IPS-NIHi11 (cell line): ENCODE measurements at places on chromosomes 11 and 22.

DNA sequence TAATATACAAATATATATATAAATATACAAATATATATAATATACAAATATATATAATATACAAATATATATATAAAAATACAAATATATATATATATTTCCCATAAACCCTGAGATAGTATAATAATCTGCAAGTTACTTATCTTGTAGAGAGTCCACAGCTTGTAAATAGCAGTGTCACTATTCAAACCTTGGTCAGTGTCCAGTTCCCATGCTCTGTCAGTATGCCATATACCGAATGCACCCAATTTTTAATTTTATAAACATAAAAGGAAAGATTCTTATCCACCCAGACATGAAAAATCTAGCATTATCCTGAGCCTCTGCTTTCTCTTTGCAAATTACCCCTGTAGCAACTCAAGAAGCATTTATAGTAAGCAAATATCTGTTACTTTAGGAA is 21.6 kb upstream of the CTSC start:
- no peak for DNase-seq

DNA sequence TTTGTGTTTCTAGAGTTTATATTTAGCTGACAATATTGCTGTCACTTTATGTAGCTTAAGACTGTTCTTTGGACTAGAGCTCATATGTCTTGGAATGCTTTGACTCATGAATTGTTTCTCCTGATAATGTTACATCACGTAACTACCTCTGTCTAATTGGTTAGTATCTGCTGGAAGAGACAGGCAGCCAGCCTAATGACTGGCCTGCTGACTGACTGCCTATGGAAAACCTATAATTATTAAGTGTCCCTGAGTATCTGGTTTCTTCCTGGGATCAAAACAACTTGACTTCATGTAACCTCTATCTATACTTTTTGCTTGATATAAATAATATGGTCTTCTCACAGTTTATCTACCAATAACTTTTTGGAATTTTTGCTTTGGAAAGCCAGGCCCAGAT is 9.4 kb downstream of the SOX6 start:
- DNase-seq: no peak

DNA sequence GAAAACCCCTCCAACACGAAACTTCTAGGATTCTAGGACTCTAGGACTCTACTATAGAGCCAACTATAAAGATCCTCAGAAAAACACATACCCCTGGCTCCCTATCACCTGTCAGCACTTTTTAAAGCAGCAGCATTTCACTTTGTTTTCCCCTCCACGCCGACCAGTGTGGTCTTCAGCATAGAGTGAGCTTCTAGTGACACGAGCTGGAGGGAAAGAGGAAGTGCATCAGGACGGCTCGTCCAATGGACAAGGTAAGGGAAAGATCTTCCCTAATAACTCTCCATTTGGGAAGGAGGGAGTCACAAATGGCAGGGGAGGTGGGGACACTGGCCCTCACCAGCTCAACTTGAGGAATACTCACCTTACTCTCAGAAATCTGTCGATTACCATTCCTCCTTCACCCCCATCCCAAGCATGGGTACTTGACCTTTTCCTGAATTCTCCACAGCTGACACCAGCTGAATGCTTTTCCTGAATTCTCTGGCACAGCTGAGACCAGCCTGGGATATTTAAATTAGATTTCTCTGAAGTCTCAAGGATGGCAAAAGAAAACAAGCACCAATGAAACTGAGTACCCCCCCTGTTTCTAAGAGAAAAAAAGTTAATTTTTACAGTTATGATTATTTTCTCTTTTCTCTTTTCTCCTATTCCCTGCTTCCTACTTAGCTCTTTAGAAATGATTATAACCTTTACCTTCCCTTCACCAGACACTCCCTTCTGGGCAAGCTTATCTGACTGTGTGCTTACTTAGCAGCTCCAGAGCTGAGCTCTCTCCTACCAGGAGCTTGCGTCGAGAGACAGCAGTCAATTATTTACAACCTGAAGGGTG is 33.3 kb upstream of the NNMT start:
- peak; percentile 67 for DNase-seq

DNA sequence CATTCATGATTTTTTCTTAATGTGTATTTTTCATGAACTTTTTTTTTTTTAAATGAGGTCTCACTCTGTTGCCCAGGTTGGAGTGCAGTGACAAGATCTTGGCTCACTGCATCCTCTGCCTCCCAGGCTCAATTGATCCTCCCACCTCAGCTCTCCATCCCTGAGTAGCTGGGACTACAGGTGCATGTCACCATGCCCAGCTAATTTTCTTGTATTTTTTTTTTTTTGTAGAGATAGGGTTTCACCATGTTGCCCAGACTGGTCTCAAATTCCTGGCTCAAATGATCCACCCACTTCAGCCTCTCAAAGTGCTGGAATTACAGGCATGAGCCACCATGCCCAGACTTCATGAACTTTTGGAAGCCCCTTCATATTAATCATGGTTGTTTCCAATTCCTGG is 49.7 kb downstream of the ADAMTS15 start:
- no peak for DNase-seq

DNA sequence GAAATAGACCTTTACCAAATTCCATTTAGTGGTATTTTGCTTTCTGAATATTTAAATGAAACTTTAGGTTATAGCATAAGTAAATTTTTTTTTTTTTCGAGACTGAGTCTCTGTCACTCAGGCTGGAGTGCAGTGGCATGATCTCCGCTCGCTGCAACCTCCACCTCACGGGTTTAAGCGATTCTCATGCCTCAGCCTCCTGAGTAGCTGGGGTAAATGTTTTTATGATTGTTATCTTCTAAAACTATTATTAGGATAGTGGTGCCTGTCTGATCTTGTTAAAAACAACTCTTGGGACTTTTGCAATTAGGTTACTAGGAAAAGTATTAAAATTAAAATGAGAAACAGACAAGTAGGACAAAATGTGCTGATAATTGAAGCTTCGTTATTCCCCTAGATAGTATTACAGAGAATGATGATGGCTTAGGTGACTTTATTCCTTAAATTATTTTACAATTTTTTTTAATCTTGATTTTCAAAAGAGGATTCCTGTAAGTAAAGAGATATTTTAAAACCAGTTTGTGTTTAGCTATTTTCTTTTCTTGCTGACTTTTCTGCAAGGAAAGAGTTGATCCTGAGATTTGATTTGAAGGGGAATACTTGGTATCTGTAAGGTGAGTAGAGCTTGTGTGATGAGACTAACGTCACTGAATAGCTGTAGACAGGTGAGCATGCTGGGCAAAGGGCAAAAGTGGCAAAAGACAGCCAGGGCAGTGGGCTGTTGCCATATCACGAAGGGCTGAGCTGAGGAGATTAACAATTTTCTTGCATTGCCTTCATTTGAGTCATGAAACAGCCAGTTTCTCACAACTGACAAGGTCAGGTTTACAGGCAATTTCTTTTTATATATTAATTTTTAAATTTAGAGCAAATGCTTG is 20.8 kb downstream of the CRKL start:
- DNase-seq: no peak

DNA sequence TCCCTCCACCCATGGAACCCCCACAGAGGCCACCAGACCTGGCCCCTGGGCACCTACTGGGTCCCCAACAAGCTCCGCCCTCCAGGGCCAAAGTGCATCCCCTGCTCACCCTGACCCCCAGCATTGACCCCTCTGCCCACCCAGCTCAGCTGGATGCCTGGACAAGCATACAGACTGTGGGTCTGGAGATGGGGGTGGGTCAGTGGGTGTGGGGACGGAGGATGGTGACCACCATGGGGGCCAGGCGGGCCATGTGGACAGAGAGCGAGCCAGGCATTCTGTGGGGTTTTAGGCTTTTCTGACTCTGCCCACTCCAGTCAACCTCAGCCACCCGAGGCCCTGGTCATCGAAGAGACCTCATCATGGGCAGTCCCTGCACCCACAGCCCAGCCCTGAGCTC is 183.7 kb downstream of the BRD1 start:
- no peak for DNase-seq

DNA sequence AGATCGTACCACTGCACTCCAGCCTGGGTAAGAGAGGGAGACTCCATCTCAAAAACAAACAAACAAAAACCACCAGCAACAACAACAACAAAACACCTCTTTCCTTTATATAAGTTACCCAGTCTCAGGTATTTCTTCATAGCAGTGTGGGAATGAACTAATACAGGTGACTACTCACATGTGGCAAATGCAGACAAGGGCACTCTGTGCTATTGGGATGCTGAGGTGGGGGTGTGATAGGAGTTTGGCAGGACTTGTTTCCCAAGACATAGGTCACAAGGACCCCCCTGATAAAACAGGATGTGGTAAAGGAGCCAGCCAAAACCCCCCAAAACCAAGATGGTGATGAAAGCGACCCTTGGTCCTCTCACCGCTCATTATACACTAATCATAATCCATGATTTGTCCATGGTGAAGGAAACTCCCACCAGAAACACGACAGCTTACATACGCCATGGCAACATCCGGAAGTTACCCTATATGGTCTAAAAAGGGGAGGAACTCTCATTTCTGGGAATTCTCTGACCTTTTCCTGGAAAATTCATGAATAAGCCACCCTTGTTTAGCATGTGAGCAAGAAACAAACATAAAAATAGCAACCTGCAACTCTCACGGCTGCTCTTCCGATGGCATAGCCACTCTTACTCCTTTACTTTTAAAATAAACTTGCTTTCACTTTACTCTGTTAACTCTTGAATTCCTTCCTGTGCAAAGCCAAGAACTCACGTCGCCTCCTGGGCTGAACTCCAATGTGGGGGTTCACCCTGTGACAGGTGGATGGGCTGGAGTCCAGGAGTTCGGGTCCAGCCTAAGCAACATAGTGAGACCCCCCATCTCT is 18.8 kb upstream of the INCENP start:
- no peak for DNase-seq

DNA sequence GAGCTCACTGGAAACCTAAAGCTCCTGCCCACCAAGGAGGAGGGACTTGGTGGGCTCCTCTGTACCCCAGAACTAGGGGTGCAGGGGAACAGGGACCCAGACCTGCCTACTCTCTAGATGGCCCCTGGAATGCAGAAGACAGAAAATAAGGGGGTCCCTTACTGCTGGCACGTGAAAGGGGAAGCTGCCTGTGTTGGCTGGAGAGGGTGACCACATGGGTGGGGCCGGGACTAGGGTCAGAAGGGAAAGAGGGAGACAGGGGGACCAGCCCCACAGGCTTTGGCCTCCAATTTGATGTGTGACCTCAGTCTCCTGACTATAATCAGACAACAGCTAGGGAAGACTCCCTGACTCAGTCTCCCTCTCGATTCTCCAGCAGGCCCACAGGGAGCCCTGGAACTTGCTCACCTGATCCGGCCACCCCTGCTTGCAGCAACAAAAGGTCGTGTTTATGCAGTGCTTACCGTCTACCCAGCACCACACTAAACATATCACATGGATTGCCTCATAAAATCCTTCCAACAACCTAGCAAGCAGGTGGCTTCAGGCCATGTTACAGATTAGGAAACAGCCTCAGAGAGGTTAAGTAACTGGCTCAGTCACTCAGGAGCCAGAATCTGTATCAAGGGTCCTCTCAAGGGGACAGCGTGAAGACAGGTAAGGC is 10.2 kb downstream of the ARAP1 start:
- no peak for DNase-seq

GRCh38 chr11:58652726-58653280 is 30.3 kb downstream of the CNTF start:
- no peak for DNase-seq

- peak; percentile 66 for DNase-seq
Observed at GRCh38 chr22:49026494-49027367, 800.9 kb downstream of the BRD1 start.

GRCh38 chr22:25390297-25391240 is 171.1 kb downstream of the CRYBB2 start:
- no peak for DNase-seq

DNA sequence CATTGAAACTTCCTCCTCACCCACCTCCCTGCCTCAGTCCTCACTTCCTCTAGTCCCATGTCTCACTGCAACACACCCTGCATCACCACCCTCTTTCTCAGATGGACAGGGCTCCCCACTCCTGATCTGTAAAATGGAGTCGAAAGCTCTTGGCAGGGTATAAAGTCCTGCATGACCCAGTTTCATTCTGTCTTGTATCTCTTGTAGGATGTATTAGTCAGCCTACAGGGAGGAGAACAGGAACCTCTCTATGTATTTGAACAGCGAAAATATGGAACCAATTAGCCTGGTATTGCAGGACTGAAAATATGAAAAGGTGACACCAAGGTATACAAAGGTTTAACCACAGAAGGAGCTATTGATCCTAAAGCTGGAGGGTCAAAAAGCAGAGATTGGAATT is 156.9 kb upstream of the SNX19 start:
- no peak for DNase-seq

GRCh38 chr11:39777035-39777434 is 1682.4 kb downstream of the LRRC4C start:
- no peak for DNase-seq

- DNase-seq: no peak
Observed at GRCh38 chr22:47647181-47647580, 884.7 kb downstream of the TBC1D22A start.

DNA sequence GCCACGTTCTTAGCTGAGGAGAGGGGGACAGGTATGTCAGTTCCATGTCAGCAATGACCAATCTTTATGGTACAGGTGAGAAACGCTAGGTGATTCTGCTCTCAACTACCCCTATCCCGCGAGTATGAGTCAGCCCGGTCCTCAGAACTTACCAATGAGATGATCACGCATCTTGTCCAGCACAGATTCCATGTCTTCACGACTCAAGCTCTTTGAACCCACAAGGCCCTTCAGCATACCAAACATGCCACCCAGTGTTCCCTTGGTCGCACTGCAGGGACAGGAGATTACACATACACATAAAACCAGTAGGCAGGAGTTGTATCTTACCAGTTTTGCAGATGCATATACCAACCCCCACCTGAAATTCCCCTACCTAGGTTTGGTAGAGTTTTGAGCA is 2.9 kb downstream of the SRPRA start:
- DNase-seq: no peak

DNA sequence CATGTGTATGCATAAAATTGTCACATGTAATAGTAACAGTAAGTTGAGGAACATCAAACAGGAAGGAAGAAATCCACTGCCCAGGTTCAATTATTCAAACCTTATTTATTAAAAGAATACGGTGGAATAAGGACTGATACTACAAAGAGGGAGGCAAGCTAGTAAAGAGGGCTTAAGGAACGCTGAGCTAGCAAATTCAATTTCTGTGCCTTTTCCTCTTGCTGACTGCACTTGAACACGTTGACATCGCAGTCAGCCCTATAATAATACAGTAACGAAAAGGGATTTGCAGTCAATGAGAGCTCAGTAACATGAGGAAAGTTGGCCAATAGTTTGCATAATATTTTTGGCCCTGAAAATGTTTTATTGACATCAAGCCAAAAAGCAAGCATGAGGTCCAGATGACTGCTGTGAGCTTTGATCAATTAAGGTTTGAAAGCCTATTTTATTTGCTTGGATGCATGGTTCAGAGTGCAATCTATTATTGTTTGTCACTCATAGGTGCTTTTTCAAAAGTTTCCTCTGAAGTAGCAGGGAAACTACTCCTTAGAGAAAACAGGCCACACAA is 861.8 kb downstream of the LRRC4C start:
- DNase-seq: no peak

GRCh38 chr11:23013509-23013908 is 153.2 kb upstream of the CCDC179 start:
- no peak for DNase-seq

DNA sequence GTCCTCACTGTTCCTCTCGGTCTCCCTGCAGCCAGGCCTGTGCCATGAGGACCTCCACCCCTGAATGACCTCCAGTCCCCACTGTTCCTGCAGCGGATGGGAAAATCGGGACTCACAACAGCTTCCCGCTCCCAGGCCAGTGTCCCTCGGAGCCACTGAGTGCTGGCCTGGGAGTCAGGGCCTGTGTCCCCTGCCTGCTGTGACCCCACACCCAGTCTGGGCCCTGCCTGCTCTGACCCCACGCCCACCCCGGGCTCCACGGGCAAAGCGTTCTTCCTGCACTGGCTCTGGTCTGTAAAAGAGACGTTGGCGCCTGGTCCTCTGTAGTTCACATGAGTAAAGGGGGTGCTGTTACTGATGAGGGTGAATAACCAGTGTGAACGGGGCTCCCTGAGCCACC is 73.0 kb upstream of the SHISAL1 start:
- no peak for DNase-seq
